ENCODE measurements at places on chromosomes 6 and 20.

DNA sequence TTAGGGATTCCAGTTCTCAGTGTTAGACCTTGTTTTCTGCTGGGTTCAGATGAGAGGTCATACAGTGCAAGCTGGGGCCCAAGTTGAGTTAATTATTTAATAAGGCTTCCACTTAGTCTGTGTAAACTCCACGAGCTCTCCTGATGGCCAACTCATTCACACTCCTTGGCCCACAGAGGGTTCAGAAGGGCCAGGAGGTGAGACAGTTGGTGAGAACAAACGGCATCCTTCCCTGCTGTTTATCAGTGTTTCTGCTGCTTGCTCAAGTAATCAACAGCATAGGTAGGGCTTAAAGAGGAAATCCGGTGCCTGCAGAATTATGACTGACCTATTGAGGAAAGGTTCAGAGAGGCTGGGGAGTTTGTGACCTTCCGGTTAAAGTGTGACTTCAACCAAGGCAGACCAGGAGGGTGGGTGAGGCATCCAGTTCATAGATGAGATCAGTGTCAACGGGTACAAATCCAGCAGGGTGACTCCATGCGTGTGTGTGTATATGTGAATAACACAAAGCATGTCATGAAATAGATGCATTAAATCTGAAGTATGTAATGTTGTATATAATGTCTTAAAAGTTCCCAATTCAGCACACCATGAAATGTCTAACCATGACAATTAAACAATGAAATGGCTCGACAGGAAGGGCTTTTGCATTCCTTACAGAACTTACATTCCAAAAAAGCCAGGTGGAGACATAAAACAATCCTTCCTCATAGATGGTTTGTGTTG is 37.4 kb upstream of the BCAS1 start:
- no peak for DNase-seq

DNA sequence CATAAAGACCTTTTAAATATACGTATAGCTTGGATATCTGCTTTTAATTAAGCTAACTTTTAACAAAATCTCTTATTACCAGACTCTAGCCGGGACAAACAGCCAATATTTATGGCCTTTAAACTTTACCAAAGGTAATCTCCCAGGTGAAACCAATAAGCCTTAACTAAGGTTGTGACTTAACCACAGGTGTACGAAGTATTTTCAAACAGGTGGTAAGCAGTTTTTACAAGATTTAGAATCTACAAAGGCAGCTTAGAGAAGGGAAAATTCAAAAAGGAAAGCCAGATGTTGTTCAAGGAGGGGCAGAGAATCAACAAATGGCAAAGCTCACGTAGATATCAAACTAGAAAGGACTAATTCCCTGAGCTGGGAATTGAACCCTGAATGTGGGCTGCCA is 15.8 kb downstream of the WFDC2 start:
- no peak for DNase-seq

DNA sequence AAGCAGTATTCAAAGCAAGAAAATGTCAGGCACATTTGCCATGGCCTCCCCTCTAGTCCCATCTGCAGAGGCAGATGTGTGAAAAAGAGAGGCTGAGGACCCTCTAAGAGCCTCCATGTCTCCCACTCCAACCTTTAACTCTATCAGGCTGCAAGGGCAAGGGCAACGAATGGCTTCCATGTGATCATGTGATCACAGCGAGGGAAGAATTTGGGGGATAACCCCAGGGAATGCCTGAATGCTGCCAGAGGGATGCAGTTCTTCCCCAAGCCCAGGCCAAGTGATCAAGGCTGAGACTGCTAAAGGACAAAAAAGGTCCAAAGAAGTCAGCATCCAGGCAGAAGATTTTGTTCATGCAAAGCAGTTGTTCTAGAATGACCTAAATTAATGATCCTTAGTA is 4.9 kb downstream of the CHD6 start:
- DNase-seq = no peak

GRCh38 chr6:98287876-98288275 is 546.5 kb upstream of the POU3F2 start:
- DNase-seq = no peak

- no peak for DNase-seq
These were observed 78.7 kb downstream of the DLL1 start for GRCh38 chr6:170212051-170212756.

DNA sequence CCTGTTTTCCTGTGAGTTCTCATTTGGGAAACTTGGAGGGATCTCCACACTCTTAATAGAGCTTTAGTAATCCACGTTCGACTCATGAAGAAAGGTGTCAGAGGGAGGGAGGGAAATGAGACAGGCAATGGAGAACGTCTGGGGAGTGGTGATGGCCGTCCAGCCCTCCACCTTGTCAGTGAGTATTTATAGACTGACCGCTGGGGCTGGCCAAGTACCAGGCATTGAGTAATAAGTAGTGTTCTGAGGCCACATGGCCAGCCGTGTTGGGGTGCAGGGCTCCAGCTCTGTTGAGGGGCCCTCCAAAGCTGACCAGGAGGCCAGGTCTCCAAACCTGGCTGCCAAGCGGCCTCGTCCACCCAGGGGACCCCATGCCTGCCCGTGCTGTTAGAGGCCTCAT is 11.3 kb upstream of the DSN1 start:
- no peak for DNase-seq

GRCh38 chr6:106511288-106512047 is 117.8 kb downstream of the RTN4IP1 start:
- DNase-seq = no peak

DNA sequence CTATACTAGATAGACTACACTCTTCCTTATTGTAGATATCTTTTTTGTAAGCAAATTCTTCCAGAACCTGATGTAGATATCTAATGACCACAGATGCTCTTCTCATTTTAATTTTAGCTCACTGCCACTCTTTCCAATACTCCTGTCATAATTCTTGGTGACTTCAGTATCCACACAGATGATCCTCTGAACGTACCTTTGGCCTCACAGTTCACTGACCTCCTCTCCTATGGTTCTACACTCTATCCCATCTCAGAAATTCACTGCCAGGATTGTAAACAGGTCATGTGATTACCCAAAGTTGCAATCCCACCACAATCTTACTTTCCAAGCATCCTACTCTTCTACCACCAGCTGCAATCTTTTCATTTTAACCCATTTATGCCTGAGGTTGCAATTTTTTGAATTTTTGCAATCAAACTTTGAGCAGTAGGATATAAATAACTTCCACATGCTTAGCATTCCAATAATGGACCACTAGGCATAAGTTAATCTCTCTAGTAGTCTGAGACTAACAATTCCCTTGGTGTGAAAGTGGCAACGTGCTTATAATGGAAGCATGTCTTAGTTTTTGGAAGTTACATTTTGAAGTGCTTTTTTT is 31.2 kb downstream of the ESF1 start:
- no peak for DNase-seq

GRCh38 chr20:48052475-48052835 is 267.2 kb upstream of the SULF2 start:
- DNase-seq = no peak

- no peak for DNase-seq
These were observed 74.8 kb downstream of the IMPG1 start for GRCh38 chr6:75997696-75998095.

- DNase-seq = no peak
These were observed 428.4 kb upstream of the PLCB4 start for GRCh38 chr20:8640461-8640860.

DNA sequence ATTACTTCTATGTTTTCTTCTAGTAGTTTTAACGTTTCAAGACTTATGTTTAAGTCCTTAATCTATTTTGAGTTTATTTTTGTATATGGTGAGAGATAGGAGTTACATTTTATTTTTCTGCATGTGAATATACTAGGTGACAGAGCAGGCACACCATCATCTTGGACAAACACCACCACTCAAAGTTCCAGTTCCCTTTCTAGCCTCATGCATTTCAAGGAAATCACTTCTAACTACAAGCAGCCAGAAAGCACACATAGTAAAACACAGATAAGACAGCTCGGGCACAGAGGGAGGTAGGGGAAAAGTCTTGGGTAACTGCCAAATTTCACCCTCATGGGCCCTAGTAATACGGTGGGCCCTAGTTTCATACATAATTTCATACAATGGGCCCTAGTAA is 609.4 kb upstream of the HS3ST5 start:
- DNase-seq = no peak

- DNase-seq = no peak
These were observed 209.8 kb downstream of the TPBG start for GRCh38 chr6:82573254-82573972.

- no peak for DNase-seq
These were observed 44.9 kb downstream of the REPS1 start for GRCh38 chr6:138943089-138943625.

DNA sequence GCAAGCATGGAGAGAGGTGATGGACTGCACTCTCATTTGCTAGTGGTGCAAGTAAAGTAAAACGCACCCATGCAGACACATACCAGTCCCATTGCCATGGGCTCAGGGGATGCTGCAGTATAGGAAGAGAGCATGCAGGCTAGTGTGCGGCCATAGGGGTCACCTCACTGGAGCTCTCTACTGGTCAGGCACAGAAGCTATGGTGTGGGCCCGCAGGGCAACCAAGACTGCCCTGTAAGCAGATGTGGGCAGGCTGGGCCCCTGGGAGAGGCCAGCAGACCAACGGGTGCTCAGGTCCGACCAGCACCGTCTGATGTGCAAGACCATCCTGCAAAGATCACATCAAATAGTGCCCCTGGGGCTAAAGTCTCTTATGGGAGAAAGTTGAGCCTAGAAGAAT is 290.7 kb downstream of the HTR1B start:
- DNase-seq = no peak

DNA sequence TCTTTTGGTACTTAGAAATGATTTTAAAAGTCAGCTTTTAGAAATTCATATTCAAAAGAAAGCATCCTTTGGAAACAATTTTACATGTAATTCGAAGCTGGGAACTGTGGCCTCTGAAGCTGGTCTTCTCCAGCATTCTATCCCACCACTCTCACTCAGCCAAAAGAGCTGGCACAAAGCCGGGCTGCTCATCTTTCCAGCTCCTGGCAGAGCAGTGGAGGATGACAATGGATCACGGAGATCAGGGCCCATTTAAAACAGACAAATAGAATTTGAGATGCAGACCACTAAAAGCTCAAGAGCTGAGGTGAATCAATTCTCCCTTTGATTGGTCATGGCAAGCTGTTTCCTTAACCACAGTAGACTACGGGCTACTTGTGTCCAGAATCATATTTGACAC is 60.6 kb downstream of the OTOR start:
- no peak for DNase-seq

DNA sequence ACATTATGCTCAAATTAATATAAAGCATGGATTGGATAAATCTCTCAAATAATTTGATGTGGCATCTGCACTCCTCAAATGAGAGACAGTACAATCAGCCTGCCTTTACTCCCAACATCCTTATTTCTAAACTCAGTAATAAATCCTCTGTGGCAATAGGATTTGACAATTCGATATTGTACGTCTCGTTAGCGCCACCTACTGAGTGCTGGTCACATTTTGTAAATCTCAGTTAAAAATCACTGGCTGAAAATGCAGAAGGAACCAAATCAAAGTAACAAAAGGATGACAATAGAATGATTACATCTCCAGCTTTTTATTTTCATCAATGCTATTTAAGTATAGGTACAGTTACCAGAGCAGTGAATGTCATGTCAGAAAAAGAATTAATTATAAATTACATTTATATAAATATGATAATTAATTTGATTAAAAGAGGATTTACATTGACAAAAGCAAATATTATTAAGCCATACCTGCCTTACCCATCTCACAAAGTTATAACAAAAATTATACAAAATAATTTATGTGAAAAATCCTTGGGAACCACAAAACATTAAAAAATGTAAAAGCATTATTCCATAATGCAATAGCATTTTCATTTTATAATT is 20.2 kb upstream of the GJE1 start:
- DNase-seq = peak; percentile 16

DNA sequence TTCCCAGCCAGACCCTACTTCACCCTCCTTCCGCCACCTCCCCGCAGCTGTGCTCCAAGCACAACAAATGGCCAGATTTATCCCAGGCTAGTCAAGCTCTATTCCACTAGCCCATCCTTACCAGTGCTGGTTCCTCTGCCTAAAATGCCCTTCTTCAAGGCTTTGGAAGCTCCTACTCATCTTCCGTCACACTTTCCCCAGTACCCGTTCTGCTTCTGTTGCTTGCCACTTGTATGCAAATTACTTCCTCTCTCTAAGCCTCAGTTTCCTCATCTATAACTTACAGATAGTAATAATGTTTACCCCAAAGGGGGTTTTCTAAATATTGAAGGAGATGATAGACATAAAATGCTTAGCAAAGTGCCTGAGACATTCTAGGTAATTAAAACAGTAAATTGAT is 193.1 kb downstream of the MAFB start:
- no peak for DNase-seq

DNA sequence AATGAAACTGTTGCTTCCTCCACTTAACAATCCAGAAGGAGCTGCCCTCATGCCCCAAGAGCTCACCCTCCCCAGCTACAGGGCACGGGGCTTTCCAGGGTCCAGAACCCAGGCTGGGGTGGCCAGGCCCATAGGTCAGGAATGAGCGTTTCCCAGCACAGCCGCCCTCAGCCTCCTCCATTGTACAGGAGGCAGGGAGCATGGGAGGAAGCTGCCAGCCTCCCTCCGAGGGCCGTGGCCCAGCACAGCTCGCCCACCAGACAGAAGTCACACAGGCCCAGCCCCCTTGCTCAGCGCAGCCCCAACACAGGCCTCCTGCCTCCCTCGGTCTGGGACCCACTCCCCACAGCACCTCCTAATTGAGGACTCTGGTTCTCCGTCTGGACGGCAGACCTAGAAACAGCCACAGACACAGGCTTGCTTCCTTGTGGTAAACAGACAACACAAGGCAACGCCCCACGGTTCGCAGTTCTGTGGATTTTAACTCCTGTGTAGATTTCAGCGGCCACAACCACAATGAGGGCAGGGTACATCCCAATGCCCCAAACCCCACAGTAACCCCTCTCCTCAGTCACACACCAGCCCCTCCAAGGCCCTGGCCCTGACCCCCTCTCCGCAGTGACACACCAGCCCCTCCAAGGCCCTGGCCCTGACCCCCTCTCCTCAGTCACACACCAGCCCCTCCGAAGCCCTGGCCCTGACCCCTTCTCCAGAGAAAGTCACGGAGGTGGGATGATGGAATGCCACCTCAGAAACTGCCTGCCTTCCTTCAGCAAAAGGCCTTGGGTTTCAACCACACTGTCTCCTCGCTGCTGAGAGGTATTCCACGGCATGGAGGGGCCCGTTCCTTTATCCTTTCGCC is 173.5 kb downstream of the DLL1 start:
- no peak for DNase-seq

DNA sequence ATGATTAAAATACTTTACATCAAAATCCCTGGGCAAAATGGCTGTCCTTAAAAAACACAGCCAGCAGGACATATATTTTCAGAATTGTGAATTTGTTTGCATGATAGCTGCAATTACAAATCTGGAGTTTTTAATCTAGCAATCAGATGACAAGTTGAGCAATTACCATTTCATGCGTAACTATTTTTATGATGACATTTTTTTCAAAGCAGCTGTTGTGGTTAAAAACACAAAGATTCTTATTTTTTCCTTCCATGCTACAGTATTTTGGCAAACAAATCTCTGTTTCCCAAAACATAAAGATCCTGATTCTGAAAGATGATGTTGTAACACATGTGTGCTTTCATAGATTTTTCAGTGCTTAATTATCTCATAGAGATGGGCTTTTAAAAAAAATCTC is 90.2 kb downstream of the PHACTR1 start:
- no peak for DNase-seq

- no peak for DNase-seq
These were observed 6.5 kb downstream of the CEP162 start for GRCh38 chr6:84220809-84221409.

Measured in AG04449 (cell line).